Stimulated activated CD8-positive, alpha-beta memory T cell treated with anti-CD3 and anti-CD28 coated beads, Interleukin-15, amount 100 ng/mL, for 4 hours (primary cell): ENCODE measurements at places on chromosomes 2 and 18.

DNA sequence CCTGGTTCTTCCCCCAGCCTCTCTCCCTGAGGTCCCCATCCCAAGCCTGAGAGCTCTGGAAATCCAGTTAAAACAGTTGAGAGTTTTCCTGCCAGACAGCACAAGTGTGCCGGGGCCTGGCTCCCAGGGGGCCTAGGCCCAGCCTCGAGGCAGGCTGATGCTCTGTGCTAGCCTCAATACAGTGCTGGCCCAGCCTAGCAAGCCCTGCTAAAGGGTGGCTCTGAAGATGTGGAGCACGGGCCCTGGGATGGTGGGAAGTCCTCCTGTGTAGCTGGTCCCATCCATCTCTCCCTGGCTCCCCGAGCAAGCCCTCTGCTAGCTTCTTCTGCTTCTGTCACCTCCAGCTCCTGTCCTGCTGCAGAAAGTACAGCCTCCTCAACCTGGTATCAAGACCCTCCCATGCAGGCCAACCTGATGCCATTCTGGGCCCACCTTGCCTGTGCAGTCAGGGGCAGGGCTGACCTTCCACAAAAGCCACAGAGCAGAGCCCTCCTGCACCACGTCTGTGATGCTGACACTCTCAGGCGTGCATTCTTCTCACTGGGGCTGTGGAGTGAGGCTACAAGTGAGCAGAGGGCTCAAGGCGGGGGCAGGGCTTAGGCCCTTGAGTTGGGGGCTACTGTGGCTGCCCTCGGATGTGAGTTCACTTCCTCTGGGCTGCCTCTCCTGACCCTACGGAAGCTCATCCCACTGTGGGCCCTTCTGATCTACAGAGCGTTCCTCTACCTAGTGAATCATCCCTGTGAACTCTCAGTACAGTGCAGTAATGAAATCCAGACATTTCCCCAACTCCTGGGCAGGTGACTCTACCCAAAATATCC is 60.1 kb upstream of the LAPTM4A start:
- no peak for DNase-seq

DNA sequence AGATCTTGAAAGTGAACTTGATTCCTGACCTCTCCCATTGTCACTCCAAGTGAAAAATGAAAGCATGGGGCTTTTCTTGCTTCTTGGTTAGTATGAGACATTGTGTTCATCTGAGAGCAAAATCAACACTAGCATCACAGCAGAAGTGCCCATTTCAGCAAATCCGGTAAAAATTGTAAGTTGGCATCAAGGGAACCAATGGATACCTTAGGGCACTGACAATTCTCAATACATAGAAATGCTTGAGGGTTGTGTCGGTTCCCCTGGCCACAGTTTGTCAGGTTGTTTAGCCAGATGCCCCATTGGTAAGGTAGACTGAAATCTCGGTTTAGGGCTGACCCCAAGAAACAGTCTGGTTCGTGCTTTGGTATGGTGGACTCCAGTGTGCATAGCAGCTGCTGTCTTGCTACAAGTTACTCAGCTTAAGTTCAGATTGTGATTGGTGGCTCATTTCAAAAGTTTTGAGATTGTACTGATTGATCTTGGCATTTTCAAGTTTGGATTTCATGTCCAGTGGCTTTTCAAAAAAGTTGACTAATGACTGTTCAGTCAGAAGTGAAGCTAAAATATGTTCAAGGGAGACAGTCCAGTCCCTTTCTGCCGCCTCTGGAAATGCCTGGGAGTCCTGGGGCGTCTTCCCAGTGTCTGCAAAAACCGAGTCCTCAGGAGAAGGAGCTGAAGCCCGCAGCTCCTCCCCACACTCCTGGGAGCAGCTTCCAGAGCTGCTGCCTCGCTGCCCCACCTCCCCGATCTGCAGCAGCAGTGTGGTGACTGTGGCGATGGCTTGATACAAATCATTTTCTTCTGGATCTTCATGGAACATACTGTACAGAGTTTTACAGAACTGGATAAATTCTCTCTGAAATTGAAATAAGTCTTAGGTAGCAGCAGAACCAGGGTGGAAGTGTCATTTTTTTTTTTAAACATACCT is 5.6 kb downstream of the RPL31 start:
- DNase-seq, result no peak

- DNase-seq, result no peak
Measured at GRCh38 chr2:113183703-113184102, 9.9 kb downstream of the PSD4 start.

DNA sequence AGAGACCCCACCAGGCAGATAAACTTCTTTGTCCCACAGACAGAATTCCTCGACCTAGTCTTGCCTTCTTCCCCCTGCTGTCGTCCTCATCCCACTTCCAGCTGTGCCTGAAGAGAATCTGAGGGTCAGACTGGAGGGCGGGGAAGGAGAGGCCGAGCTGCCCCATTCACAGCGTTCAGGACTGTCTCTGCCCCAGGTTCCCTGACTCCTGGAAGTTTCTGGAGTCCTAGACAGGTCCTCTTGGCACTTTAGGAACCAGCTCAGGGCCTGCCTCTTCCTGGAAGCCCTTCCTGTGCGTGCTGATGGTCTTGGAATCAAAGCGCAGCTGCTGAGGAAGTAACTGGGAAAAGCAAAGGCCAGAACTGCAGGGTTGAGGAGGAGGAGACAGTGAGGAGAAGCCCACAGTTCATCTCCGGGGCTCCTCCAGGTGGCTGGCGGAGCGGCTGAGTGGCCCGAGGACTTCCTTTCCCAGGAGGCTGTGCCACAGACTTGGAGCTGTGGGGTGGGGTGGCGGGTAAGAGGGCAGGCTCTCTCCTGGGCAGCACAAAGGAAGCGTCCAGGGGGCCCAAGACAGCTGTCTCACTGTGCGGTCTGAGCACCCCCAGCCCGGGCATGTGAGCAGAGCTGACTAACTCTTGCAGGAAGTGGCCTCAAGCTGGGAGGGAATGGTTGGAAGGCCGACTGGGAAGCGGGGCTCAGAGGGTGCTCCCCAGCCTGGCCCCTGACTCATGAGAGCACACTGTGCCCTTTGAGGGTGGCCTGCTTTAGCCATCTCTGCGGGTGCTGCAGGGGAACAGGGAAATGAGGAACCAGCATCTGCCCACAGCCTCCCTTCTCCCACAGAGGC is 39.5 kb downstream of the SDC1 start:
- no peak for DNase-seq

DNA sequence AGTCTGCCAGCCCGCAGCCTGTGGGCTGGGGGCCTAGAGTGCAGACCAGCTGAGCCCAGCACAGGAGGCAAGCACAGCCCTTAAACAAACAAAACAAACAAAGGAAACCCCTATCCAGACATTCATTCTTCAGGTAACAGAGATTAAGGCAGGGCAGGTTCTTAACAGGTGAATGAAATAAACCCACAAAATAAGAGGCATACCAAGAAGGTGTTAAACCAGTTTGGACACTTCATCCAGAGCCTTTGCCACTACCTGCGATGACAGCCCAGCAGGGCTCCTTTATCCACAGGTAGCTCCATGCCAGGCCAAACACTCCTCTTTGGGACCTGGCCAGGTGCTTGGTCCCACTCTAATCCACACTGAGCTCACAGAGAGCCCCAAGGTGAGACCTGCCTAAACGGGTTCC is 209.7 kb upstream of the SIX2 start:
- no peak for DNase-seq

DNA sequence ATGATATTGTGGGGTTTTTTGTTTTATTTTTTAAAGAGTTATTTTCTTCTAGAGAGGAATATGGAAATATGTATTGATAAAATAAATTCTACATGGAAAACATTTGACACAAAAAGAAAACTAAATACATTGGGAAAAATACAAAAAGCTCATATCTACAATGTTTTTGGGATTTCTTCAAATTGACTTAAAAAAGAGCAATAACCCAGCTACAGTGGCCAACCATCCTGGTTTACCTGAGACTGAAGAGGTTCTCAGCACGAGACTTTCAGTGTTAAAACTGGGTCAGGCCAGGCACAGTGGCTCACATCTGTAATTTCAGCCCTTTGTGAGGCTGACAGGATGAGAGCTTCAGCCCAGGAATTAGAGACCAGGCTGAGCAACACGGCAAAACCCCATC is 56.7 kb upstream of the MYCN start:
- DNase-seq, result no peak

- no peak for DNase-seq
Measured at GRCh38 chr2:168717790-168718502, 84.5 kb upstream of the NOSTRIN start.

- DNase-seq, result no peak
Measured at GRCh38 chr2:150528861-150529801, 41.7 kb upstream of the RND3 start.

DNA sequence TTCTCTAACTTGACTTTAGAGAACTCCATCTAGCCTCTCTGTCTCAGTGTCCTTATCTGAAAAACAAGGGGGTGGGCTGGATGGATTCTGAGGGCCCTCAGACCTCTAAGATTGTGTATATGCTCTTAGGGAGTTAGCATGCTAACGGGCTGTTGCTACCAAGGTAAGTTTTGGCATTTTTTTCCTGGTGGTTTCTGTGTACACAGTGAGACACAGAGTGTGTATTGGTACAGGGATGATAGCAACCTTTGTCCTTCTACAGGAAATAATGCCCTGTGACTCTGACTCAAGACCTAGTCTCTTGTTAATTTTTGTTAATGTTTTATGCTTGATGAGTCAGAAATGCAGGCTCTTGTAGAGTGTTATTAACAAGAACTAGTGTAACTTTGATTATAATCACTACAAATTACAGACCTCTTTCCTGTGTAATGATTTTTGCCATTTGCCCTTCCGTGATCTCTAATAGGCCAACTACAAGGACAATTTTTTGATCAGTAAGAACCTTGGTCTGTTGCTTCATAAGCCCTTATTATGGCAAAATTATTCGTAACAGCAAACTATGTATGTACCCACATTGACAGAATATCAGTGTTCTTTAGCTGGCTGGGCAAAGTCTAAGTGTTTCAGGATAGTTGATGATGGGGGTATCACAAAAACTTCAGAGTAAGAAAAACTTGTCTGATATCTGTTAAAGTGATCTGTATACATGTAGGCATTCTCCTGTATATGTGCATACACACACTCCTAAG is 89.7 kb downstream of the SPTBN1 start:
- DNase-seq, result no peak

GRCh38 chr2:45821558-45822271 is 170.2 kb downstream of the PRKCE start:
- DNase-seq, result no peak

GRCh38 chr2:147916723-147917122 is 71.9 kb downstream of the ACVR2A start:
- DNase-seq, result no peak

GRCh38 chr2:45743531-45744396 is 92.3 kb downstream of the PRKCE start:
- no peak for DNase-seq

- no peak for DNase-seq
Measured at GRCh38 chr2:64914735-64915509, 74.3 kb upstream of the SLC1A4 start.

DNA sequence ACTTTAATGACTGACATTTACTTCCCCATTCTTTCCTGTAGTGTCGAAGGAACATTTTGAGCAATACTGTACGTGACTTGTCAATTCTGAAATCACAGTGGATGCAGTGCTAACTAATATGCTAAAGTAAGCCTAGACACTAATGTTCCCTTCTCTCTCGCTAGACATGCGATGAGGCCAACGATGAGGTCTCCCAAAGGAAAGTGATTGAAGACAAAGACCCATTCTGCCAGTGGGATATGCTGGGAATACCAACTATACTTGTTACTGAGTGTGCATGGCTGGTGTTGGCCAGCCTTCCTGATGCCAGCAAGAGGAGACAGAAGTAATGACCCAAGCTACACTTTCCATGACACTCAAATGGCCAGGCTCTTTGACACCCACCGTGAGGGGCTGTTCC is 2.5 kb upstream of the SERPINE2 start:
- DNase-seq, result no peak

GRCh38 chr18:67938660-67939059 is 422.1 kb upstream of the DSEL start:
- no peak for DNase-seq

GRCh38 chr18:77209587-77209986 is 40.1 kb upstream of the GALR1 start:
- DNase-seq, result no peak

DNA sequence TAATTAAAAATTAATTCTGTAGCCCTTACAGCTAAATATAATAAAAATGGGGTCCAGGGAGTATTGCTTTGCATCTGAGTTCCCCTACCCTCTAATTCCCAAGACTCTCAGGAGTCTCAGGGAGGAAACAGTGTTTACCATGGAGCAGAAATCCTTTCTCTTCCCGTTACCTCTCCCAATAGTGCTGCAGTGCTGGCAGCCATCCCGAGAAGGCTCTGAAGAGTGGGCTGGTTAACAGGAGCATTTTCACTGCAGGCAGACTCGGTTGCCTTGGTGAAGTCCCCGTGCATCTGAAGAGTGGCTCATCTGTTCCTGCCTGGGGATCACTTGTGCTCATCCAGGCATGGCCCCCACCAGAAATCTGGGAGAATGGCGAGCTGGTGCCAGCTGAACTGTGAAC is 41.8 kb upstream of the TMEM178A start:
- no peak for DNase-seq

GRCh38 chr2:28956415-28956826 is 24.7 kb upstream of the TOGARAM2 start:
- no peak for DNase-seq

DNA sequence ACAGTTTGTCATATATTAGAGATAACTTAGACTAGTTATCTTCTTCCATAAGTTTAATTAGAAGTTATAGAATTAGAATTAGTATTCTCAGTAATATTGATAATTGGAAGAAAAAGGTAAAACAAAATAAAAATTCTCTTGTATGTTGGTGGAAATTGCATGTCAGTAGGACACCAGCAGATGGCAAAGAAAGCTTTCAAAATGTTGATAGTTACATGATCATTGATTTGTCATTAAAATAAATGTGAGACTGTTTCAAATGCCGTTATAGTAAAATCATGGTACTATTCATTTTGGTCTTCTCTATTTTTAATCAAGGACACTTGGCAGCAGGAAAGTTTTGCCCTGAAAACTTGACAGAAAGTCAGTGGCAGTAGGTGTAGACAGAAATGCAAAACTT is 270.2 kb downstream of the TGIF1 start:
- DNase-seq, result no peak

GRCh38 chr2:165743442-165743841 is 50.6 kb downstream of the GALNT3 start:
- DNase-seq, result no peak

DNA sequence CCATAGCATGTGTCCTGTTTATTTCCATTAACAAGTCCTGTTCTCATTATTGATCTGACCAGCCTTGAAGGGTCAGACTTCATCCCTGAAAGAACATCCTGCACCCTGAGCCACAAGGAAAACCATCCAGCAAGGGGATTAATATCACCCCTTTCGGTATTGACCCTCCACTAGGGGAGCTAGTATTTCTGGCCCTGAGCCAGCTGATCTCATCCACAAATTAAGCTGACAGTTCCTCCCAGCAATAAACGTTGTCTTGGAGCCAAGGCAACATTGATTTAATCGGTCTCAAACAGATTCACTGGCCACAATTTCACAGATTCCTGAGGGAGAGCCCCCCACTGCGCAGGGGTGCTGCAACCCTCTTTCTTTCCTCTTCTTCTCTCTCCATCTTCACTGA is 353.1 kb upstream of the FANCL start:
- DNase-seq, result no peak

DNA sequence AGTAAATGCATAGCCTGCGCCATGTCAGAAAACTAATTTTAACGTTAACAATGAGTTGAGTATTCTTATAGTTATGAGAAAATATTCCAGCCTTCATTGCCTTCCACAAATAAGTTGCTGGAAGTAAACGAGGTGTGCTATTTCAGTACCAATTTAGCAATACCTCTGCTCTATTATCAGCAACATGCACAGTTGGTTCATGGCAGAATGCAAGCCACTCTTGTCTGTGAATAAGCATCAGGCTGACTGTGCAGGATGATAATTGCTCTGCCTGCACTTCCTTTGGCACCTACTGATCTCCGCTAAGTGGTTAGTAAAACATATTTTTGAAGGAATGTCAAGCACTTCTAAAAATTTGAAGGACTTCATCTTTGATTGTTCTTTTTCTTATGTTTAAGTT is 261.9 kb upstream of the SIX3 start:
- no peak for DNase-seq
